T-helper 17 cell (primary cell): ENCODE measurements at places on chromosomes 2 and 18.

DNA sequence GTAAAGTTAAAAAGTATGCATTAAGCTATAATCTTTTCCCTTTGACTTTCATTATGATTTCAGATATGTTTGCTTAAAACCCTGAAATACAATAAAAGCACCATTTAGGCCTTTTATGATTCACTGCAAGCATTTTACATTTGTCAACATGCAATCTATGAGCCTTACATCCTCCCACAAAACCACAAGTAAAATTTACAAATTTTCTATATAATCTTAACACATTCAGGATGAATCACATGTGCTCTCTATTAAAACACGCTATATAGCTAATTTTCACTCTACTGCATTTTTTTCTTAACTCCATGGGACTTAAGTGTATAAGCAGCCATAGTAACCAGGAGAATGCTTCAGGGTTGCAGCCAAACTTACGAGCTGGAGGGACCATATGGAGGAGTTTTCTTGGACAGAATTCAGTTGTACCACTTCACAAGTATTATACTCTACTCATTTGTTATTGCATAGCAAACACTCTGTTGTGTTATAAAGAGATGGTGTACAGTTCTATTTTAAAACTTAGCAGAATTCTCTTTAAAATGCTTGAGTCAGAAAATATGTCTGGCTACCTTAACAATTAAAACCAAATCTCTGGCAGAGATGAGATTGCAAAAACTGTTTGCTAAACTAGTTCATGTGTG lies 293.2 kb downstream of the ALK start:
- DNase-seq, result no peak

DNA sequence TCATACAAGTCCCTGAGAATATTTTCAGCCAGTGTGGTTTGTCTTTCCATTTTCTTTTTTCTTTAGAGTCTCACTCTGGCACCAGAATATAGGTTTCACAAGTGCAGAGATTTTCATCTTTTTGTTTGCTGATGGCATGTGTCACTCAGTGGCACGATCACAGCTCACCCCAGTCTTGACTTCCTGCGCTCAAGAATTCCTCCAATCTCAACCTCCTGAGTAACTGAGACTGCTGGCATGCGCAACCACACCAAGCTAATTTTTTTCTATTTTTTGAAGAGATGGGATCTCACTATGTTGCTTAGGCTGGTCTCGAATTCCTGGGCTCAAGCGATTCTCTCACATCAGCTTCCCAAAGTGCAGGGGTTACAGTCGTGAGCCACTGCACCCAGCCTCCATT lies 23.9 kb downstream of the NBEAL1 start:
- DNase-seq, result no peak

DNA sequence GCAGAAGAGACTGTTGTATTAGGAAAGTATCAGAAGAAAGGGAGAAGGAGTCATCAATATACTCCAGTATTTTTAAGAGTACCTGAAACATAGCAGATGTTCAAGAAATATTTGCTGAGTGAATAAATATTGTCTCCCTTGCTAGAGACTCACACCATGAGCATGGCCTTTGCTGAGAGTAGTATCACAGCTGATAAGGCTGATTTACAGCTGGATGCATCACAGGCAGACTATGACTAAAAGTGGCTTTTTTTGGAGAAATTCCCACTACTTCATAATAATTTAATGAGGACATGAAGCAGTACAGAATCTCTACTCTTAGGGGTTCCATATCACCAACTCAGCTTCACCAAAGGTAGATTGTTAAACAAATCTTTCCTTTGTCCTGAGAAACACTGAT lies 373.3 kb downstream of the RBM43 start:
- no peak for DNase-seq

DNA sequence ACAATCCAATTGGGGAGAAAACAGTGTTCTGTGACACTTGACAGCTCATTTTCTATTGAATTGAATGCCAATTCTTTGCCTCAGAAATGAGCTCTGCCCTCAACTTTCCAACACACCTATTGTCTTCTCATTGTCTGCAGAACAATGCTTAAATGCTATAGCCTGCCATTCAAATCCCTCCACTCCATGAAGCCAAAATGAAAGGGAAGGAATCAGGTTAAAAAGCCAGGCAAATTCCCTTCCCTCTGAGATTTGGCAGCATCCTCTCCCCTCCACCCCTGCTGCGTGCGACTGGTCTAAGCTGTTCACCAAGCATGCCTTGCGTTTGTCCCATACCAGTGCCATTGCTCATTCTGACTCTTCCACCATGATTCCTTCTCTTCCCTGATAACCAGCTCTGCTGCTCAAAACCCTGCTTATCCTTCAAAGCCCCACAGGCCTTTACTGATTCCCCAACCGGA lies 32.4 kb upstream of the TMEM131 start:
- no peak for DNase-seq
